ENCODE measurements at places on chromosomes 6 and 20.

GRCh38 chr6:142236691-142237090 is 65.1 kb upstream of the ADGRG6 start:
- peak; percentile 12 for DNase-seq

DNA sequence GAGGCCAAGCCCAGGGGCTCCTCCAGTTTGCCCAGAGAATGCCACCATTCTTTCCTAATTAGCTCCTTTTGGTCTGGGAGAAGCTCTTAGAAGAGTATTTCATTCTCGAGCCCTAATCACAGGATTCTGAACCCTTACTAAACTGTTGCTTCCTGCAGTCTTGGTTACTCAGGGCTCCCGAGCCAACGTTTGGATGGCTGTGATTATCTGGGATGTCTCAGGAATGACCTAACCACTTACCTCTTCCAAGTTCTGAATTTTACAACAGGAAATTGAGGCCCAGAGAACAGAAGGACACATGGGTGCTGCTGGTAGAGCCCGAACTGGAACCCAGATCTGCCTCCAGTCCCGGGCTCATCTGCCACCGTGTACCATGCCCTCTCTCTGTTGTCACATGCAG is 22.2 kb upstream of the PNPLA1 start:
- DNase-seq: peak; percentile 61

DNA sequence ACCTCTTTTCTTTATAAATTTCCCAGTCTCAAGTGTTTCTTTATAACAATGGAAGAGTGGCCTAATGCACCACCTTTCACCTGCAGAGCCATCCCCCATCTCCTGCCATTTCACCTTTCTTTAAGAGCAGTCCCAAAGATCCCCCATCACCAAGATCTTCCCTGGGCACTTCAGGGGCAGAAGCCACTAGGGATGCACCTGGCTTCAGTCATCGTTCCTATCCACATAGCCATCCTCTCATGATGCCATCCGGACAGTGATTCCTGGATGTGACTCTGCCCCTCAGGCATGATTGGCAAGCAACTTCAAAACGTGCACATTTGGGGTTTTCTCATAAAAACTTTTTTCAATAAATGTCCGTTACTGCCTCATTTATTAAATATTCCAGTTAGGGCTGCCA is 225.9 kb downstream of the TBXT start:
- DNase-seq: no peak

GRCh38 chr6:169887529-169888140 is 136.2 kb downstream of the ERMARD start:
- DNase-seq: no peak

- DNase-seq: peak; percentile 40
Measured at GRCh38 chr6:79466207-79466834, 70.9 kb downstream of the LCA5 start.

GRCh38 chr6:85355816-85356215 is 94.1 kb upstream of the NT5E start:
- no peak for DNase-seq

DNA sequence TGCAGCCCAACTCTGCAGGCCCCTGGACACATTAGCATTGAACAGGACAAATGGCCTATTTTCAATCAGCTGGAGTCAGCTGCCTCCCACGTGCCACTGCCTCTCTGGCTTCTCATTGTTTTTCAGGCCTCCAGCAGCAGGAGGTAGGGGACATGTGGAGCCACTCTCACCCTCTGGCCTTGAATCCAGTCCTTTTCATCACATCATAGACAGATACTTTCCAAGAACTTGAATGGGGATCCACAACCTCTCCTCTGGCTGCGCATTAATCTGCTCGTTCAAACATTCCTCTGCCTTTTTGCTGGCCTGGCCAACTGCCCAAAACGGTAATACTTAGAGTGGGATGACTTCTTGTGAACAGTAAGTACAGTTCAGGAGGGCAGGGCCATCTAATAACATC is 592.3 kb downstream of the PKHD1 start:
- no peak for DNase-seq

DNA sequence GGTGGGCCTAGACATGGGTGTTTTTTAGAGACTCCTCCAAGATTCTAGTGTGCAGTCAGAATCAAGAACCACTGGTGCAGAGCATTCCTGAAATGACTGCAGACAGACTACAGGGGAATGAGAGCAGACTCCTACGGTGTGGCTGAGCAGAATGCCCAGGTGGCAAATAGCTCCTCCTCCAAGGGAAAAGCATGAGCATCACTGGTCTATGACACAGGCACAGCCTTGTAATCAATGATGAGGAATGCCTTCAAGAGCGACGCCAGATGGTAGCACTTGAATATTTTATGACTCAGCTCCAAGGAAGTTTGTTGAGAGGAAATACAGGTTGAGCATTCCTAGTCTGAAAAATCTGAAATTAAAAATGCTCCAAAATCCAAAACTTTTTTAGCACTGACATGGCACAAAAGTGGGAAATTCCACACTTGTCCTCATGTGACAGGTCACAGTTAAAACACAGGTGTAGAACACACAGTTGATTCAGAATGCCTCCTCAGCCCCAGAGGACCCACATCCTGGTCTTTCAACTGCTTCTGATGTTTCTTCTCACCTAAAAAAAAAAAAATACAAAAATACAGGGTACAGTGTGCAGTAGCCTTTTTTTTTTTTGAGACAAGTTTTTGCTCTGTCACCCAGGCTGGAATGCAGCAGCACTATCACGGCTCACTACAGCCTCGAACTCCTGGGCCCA is 10.6 kb upstream of the FAM8A1 start:
- peak; percentile 85 for DNase-seq

- DNase-seq: no peak
Measured at GRCh38 chr20:17525650-17526049, 5.5 kb downstream of the BFSP1 start.

DNA sequence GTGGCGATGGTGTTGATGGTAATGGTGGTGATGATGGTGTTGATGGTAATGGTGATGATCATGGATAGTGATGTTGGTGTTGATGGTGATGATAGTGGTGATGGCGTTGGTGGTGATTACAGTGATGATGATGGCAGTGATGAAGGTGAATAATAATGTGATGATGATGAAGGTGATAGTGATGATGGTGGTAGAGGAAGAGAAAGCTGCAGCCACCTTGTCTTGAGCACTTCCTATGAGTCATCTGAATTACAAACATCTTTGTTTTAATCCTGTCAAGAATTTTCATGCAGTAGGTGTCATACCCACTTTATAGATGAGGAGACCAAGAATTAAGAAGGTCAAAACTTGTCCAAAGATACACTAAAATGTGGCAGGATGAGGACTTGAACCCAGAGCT is 242.4 kb downstream of the TAF4 start:
- no peak for DNase-seq

DNA sequence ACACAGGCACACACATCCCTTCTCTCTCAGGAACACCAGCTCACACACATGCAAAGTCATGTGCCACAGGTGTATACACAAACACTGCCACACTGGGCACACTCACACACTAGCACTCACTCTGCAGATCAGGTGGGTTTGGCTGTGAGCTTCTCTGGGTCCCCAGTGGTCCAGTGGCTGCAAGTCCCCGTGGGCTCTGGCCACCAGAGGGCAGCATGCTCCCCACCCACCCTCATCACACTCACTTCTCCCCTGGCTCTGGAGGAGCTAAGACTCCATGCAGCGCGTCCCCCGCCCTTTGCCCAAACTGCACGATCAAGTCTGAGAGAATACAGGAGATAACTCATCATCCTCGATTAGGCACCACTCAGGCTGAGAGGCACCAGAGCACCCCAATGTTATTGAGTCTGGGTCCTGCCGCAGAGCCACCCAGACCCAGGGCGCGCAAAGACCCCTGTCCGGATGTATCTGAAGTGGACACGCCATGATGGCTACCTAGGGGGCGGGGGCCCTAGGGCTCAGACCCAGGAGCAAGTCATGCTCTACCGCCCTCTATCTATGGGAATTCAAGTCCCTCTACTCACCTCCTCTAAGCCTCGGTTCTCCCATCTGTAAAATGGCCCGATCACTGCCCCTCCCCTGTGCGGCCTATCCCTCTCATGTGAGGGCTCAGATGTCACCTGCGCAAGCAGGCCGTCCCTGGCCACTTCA is 90.5 kb downstream of the GRM4 start:
- DNase-seq: peak; percentile 84

GRCh38 chr6:130962966-130963365 is 100.1 kb downstream of the EPB41L2 start:
- no peak for DNase-seq

- DNase-seq: no peak
Measured at GRCh38 chr6:43938178-43939105, 168.4 kb downstream of the VEGFA start.

- peak; percentile 38 for DNase-seq
Measured at GRCh38 chr20:54067606-54068174, 2.7 kb downstream of the BCAS1 start.

DNA sequence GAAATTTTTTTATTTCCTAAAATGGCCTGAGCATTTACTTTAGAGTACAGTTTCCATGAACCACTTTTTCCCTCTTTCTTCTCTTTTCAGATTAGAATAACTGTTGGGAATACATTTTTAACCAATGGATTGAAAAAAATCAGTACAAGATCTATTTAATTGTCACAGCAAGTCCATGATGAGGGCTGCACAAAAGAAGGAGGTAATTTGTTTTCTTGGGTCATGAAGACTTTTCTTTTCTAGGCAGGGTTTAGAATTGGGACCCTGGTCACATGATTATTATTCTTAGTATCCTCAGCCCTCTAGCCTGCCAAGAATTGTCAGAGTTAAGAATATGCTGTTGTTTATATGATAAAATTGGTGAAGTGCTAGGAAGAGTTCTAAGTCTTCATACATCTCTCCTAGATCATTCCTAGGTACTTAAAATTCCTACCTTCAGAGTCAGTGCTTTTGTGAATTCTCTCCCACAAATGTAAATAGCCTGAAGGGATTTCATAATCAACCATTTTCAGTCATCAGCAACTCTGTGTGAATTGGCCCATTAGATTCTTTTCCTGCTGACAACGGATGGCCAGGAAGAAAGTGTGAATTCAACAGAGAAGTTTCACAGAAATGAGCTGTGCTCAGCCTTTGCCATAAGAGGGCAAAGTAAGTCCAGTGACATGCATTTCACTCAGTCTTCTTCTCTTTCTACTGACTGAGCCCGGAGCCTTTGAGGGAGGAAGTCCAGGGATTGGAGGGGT is 32.4 kb upstream of the TPBG start:
- DNase-seq: peak; percentile 60

- no peak for DNase-seq
Measured at GRCh38 chr6:166620478-166621113, 6.5 kb downstream of the RPS6KA2 start.

GRCh38 chr6:110067837-110068591 is 89.9 kb downstream of the GPR6 start:
- DNase-seq: no peak

GRCh38 chr6:89559487-89559886 is 79.1 kb downstream of the LYRM2 start:
- no peak for DNase-seq

GRCh38 chr6:454148-454991 is 62.8 kb downstream of the IRF4 start:
- no peak for DNase-seq

GRCh38 chr20:63120808-63121090 is 95.2 kb downstream of the YTHDF1 start:
- DNase-seq: no peak

- no peak for DNase-seq
Measured at GRCh38 chr6:97701801-97702200, 418.8 kb upstream of the MMS22L start.

- no peak for DNase-seq
Measured at GRCh38 chr20:48754292-48754691, 73.5 kb downstream of the PREX1 start.

GRCh38 chr20:45095805-45096238 is 5.1 kb downstream of the KCNS1 start:
- DNase-seq: peak; percentile 74

GRCh38 chr6:159090530-159091480 is 46.0 kb upstream of the TAGAP start:
- no peak for DNase-seq

All from GM03348 (cell line).